ENCODE measurements at places on chromosomes 7 and 10.

DNA sequence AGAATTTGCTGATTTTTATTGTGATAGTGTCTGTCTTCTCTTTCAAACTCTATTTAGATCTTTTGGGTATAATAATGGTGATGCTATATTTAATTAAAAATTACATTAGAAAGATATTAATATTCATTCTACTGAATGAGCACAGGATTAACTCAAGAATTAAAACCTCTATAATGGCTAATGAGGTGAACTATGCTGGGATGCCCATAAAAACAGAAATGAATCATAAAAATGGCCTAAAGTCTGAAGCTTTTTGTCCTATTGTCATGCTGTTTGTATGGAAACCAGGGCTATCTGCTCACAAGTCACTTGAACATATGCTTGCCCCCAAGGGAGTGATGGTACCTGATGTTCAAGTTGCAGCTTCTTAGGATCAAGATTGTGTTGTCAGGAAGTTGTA lies 76.2 kb upstream of the ICA1 start:
- DNase-seq = no peak

DNA sequence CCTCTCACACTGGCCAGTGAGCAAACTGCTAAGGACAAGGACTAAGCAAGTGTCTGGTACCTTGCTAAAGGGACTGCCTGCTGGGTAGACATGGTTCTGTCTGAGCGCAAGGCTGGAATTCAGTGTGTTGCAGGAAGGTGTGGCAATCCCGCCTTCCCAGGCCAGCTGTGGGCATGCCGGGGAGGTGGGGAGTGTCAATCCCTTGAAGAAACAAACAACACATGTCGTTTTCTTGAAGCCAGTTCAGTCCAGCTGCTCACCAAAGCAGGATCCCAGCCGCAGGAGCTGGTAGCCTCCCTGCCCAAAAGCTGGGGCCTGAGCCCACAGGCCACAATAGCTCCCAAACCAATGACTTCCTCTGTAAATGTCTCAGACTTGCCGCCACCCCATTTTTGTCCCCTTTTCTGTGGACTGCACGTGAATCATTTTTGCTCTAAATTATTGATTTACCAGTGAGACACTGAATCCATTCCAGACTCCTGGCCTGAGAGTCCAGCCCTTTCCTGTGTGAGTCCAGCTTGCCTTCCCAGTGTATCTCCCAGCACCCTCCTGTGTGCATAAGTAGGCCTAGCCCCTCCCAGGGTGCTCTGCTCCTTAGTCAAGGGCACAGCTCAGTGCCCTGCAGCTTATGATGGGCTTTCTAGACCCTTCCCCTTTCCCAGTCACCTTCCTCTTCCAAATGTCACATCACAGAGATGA lies 166.8 kb downstream of the RGS10 start:
- no peak for DNase-seq

- no peak for DNase-seq
Observed at GRCh38 chr10:121764233-121764942, 163.4 kb downstream of the ATE1 start.

DNA sequence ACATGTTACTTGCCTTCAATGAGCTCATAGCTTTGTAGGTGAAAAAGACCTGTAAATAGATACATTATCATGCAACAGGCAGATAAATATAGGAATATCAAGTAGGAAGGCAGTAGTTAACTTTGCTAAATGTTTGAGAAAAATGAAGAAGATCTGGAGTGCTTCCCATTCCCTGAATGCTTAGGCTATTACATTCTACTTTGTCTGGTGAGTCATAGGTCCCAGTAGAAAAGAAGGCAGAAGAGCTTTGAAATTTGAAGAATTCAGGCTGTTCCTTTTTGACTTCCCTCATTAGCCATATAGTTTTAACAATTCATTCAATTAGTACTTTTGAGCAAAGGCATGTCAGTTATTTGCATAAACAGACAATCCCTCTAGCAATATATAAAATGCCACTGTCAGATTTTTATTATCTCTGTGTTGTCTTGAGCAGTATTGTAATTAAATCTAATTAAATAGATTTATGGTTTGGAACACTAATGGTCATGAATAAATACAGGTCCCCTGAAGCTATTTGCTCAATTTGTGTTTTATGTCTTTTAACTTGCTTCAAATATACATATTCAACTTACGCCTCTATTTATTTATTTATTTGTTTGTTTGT lies 875.0 kb downstream of the REEP3 start:
- DNase-seq = peak; percentile 15

DNA sequence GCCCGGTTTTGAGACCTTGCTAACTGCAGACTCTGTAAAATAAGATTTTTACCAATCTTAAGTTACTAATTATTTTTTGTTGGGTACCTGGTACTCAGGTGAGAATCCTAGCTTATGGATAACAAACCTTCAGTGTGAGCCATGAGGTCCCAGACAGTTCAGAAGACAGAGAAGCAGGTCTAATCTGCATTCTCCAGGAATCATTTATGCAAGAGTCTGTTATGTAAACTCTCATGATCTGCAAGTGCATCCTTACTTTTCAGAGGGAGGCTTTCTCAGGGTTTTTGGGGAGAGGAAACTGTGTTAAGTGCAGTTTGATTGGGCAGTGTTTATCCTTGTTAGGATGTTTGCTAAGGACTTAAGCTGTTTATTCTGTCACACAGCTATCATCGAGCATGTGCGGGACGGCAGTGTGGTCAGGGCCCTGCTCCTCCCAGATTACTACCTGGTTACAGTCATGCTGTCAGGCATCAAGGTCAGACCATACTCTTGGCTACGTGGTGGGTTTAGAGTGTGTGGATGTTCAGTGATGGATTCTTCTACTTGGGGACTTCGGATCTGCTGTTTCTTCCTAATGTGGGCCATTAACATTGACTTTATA lies 50.2 kb downstream of the SND1 start:
- DNase-seq = no peak

DNA sequence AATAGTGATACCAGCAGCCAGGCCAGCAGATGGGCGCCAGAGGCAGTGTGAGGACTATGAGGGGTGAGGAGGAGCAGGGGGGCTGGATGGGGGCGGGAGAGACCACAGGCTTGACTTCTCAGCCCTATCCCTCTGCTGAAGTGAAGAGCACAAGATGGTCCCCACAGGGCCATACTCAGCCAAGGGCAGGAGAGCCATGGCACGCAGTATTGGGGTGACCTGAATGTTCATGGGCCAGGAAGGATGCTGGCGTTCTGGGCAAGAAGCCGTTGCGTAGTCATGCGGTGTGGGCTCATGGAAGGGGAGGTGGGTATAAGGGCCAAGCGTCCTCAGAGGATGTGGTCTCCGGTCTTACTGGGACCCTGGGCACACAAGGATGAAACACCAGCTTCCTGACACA lies 146.3 kb downstream of the PRKAG2 start:
- DNase-seq = no peak

GRCh38 chr10:74967911-74968666 lies 141.7 kb downstream of the KAT6B start:
- no peak for DNase-seq

DNA sequence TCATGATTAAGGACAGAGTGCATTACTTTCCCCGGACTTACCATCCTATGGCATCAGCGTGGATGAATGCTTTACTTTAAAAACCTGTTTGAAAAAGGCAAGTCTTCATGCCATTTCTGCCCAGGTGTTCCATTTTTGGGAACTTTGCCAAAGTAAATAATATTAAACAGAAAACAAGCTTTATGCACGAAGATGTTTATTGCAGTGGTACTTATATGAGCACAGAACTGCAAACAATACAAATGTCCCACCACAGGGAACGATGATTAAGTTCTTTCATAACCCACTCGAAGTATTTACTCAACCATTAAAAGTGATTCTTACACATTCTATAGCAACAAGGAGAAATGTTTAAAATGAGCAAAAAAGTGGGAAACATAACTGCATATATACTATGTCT lies 109.7 kb upstream of the GDF10 start:
- DNase-seq = no peak

GRCh38 chr10:36473122-36473521 lies 652.3 kb upstream of the ANKRD30A start:
- no peak for DNase-seq

- DNase-seq = no peak
Observed at GRCh38 chr10:10624567-10624962, 393.1 kb upstream of the CELF2 start.

DNA sequence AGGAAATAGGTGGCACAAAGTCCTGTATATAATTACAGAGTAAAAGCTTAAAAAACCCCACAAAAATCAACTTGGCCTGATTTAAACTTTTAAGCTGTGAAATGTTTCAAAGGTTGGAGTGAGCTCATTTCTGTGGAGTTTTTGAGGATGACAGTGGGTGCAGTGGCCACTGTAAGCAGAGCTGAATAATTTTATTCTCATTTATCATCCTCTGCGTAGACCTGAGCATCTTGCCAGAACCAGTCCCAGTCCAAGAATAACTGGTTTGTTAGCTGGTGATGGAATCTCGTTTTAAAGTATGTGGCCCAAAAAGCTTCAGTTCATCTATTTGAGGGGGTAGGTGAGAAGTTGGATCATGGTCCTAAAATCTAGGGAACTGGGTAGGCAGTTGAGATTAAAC lies 4.4 kb downstream of the BMPER start:
- no peak for DNase-seq

GRCh38 chr10:90051053-90051452 lies 349.7 kb downstream of the KIF20B start:
- no peak for DNase-seq

GRCh38 chr7:112965506-112965905 lies 121.1 kb downstream of the GPR85 start:
- DNase-seq = no peak

DNA sequence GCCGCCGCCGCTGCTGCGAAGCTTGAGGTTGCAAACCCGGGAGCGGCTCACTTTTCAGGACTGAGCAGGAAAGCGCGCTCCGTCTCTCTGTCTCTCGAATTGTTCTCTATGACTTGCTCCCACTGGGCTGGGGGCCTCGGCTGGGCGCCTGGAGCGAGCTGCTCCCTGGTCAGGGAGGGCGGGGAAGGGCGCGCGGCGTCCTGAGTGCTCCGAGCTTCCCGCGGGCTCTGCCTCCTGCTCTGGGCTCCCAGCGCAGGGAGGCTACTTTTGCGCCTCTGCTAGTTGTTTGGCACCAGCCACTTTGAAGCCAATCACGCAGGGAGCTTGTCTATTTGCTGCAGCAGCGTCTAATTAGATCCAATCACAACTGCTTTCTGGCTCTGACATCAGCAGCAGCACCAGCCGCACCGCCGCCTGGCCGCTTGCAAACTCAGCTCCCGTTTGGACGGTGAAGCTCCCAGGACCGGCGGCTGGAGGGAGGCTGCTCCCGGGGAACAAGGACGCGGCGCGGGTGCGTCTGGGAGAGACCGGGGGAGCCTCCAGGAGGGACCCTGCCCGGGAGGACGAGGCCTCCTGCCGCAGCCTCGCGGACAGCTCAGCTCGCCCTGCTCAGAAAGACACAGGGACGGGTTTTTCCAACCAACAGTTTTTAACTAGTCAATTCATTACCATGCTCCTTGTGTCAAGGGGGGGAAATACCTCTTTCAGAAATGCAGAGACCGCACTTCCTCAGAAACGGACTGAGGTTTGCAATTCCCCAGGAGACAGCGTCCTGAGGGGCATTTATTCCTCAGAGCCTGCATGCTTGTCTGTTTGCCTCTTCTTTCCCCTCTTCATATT lies at the start of gene ADARB2:
TSS of gene ADARB2 (minus strand) at position 304 of the 840 bp plus-strand sequence.
- no peak for DNase-seq

DNA sequence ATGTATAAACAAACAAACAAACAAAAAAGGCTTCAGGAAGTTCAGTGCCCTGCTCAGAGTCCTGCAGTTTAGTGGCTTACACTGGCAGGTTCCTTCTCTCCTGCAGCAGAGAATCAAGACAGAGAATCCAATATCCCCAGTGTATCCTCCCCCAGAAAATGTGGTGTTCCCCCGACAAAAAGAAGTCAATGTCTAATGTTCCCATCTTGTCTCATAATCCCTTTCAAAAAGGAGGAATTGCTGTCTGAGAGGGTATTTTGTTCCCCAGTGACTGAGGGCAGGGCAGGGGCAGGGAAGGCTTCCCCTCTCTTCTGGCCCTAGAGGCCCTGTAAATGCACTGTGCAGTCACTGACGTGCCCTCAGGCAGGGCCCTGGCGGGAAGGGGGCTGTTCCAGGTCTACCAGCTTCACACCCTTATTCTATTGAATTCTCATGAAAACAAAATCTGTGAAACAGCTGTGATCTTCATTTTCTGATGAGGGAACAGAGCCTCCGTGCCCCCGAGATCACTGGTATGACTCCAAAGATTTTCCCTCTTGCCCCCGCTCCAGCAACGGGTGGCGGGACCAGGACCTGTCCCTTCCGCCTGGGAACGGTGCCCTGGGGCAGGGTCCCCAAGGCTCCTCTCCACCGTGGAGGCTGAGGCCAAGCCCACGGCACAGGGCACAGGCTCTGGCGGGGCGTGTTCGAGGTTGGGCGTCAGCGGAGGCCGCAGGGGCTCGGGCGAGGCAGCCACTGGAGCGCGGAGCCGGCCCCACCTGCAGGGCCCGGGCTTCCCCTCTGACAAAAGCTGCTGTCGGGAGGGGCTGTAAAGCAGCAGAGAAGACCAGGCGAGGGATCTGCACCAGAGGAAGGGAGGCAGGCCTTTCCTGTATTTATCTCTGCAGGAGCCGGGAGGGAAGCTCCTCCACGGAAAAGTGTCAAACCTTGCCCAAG lies 13.4 kb upstream of the WDFY4 start:
- no peak for DNase-seq

DNA sequence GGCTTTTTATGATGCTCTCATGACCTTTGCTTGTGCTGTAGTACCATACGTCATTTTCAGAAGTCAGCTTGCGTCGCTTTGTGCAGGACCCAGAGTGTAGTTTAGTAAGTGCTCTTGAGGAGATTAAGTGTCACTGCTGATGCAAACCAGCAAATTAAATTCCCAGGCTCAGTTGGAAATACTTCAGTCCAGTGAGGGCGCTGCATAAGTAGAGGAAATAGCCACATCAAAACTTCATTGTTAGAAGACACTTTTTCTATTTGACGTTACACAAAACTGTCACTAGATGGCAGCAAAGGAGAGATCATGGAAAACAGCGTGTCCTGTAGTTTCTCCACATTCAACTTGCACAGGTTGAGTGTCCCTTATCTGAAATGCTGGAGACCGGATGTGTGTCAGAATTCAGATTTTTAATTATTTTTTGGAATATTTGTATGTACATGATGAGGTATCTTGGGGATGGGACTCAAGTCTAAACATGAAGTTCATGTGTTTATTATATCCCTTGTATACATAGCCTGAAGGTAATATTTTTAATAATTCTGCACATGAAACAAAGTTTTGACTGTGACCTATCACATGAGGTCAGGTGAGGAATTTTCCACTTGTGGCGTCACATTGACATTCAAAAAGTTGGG lies 7.9 kb downstream of the ZNF22 start:
- peak; percentile 62 for DNase-seq

GRCh38 chr10:116272440-116273283 lies at the start of gene GFRA1:
Gene GFRA1, minus strand, starts transcription at chr10:116273206. Its CDS starts 1,177 bp downstream, at chr10:116272029.
- no peak for DNase-seq

GRCh38 chr7:17155529-17155928 lies 142.9 kb upstream of the AHR start:
- DNase-seq = no peak

DNA sequence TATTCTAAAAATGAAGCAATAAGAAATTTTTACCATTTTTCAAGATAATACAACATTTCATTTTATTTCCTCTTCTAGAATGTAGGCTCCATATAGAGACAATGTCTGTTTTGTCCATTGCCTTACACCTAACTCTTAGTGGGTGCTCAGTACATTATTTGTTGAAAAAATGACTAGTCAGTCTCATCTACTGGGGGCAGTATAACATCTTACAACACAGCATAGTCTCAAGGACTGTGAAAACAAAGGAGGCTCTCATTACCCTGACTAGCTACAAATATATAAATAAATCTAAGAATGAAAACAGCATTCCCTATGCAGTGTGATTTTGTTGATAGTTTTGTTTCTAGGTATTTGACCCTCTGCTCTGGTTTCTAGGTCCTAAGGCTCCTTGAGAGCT lies 11.6 kb downstream of the CRPPA start:
- DNase-seq = no peak

GRCh38 chr10:49056356-49056755 lies 59.0 kb downstream of the VSTM4 start:
- DNase-seq = no peak

Data from smooth muscle cell of the brain vasculature (primary cell).